ENCODE measurements at places on chromosomes 13 and 19.

- DNase-seq = no peak
These were observed at the start of gene CD37 for GRCh38 chr19:49335071-49335783. Gene CD37, plus strand, starts transcription at chr19:49335406. Its CDS starts 135 bp downstream, at chr19:49335541.

- DNase-seq = no peak
These were observed 1210.1 kb downstream of the DIAPH3 start for GRCh38 chr13:58953638-58954037.

GRCh38 chr13:30143666-30144400 lies 163.5 kb downstream of the KATNAL1 start:
- no peak for DNase-seq

DNA sequence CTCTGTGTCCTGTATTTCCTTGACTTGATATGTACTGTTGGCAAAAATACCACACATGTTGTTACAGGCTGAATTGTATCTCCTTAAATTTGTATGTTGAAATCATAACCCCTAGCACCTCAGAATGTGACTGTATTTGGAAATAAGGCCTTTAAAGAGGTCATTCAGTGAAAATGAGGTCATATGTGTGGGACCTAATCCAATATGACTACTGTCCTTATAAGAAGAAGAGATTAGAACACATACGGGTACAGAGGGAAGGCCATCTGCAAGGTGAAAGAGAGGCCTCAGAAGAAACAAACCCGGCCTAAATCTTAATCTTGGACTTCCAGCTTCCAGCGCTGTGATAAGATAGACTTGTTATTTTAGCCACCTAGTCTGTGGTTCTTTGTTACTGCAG lies 202.5 kb downstream of the NUFIP1 start:
- DNase-seq = no peak

DNA sequence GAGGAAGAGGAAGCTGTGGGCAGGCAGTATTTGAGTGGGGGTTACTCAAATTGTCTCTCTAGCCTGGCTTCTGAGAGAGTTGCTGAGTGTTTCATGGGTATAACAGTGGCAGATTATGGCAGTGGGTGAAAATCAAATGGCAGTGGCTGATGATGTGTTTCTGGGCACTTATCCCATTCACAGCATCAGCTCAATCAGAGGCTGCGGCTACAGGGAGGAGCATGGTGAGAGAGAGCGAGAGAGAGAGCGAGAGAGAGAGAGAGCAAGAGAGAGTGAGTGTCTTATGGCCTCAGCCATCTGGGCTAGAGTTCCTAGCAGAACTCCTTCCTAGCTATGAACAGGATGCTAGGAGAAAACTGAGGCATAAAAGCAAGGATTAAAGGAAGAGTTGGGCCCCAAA lies 178.9 kb downstream of the OLFM4 start:
- no peak for DNase-seq

- DNase-seq = no peak
These were observed 326.3 kb downstream of the KCNRG start for GRCh38 chr13:50341526-50341925.

- no peak for DNase-seq
These were observed 45.4 kb downstream of the FAM124A start for GRCh38 chr13:51267622-51268021.

DNA sequence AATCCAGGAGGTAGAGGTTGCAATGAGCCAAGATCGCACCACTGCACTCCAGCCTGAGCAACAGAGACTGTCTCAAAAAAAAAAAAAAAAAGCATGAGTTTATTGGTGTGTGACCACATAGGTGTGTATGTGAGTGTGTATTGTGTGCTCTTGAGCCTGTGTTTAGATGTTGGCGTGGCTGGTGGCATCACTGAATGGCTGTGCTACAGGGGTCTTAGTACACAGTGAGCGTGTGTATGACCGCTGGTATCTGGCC lies 2.5 kb downstream of the SLC1A5 start:
- no peak for DNase-seq

GRCh38 chr19:8302357-8302691 lies 5.8 kb downstream of the CD320 start:
- DNase-seq = no peak

- DNase-seq = no peak
These were observed 222.4 kb downstream of the KCTD12 start for GRCh38 chr13:76663592-76664335.

- DNase-seq = peak; percentile 61
These were observed 607 bp upstream of the ZNF566 start for GRCh38 chr19:36489920-36490415.

GRCh38 chr13:110424569-110425443 lies 117.7 kb downstream of the COL4A2 start:
- no peak for DNase-seq

- DNase-seq = no peak
These were observed 57.2 kb upstream of the ZNRF4 start for GRCh38 chr19:5397804-5398692.

- no peak for DNase-seq
These were observed 1.3 kb upstream of the CALM3 start for GRCh38 chr19:46599716-46600373.

DNA sequence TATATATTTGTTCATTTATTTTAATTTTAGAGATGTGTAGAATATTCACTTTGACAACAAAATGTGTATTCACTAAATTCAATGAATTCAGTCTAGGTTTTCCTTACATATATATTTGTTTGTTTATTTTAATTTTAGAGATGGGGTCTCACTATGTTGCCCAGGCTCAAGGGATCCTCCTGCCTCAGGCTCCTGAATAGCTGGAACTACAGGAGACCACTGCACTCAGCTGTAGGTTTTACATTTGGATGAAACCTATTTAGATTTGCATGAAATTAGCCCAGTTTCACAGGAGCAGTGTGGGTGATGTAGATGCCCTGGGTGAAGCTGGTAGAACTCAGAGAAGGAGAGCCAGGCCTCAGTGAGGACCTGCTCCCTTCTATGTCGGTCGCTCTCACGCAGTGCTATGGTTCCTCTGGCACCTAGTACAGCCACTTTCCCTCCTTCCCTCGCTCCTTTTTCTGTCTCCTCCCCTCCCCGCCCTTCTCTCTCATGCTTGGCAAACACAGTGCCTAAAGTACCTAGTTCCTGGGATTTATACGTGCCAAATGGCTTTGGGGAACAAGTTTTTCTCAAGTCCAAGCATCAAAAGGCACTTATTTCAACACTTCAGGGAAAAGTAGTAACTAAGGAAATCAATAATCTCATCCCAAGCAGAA lies 14.7 kb upstream of the HMGB1 start:
- DNase-seq = no peak

DNA sequence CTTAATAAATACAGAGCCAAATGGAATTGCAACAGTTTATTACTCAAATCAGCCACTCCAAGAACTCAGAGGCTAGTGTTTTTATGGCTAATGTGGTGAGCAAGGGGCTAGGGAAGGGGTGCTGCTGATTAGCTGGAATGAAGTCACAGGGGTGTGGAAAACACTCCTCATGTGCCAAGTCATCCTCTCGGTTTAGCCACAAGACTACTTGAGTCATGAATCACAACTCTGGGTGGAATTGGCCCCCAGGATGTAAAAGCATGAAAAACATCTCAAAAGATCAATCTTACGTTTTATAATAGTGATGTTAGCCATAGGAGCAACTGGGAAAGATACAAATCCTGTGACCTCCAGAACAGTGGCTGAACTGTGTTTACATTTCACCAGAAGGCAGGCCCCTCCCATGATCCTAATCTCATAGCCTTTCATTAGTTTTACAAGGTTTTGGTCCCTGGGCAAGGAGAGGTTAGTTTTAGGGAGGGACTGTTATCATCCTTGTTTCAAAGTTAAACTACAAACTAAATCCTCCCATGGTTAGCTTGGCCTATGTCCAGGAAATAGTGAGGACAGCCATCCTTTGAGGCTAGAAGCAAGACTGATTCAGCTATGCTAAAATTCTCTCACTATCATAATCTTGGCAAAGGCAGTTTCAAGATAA lies 2020.1 kb upstream of the PCDH20 start:
- DNase-seq = no peak

- no peak for DNase-seq
These were observed 2.2 kb downstream of the TJP3 start for GRCh38 chr19:3710265-3710812.

DNA sequence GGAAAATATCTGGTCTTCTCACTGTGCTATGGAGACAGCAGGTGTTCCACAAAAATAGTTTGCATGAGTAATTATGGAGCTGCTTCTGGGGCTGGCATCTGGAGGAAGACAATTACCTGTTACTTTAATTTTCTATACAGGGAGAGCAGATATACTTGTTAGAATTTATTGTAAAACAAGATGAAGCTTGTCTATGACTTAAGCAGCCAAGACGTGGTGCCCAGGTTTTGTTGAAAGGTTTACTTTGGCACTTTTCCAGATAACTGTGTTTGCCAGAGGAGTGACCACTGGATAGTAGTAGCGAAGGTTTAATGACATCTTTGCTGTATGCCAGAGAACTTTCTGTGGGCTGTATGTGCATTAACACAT lies 134.5 kb upstream of the KL start:
- DNase-seq = no peak

DNA sequence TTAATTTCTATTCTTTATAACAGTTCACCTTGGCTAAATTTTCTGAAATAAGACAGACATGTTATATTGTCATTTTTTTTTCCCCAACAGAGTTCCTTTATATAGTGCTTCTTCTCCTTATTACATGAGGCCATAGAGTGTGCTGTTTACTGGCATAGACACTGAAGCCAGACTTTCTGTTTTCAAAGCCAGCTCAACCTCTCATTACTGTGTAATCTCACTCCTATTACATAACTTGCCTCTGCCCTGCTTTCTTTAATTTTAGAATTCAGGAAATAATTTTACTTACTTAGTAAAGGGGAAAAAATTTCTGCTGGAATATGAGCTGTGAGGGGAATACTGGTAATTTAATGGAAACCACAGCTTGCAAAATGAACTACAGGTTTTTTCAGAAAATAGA lies 1380.4 kb downstream of the SLITRK1 start:
- DNase-seq = no peak

DNA sequence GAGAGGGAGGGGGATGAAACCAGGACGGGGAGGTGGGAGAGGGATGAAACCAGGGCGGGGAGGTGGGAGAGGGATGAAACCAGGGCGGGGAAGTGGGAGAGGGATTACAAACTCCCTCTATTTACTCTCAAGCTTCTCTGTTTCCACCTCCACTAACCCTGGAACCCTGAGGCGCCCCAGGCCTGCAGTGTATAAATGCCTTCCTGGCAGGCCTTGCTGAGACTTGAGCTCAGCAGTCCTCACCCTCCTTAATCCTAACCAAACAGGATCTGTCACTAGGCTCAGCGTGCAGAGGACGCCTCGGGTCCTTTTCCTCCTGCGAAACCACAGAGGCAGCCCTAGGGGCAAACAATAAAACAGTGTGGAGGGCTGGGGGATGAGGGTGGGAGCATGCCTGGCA lies 32.1 kb upstream of the OR1M1 start:
- no peak for DNase-seq

DNA sequence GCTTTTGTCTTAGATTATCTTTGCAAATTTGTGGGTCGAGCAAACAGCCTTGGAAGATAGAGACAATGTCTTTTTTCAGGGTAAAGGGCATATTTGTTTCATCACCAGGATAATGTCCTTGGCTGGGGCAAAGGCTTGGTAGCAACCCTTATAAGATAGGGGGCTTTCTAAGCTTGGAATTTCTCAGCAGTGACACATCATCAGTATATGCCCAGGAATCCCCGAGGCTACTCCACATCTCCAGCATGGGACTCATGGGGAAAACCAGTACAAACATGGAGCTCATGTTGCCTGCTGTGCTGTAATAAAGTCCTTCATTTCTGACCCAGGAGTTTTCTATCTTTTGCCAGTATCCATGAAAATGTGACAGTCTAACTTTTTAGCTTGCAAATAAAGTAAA lies 77.1 kb downstream of the DCLK1 start:
- no peak for DNase-seq

DNA sequence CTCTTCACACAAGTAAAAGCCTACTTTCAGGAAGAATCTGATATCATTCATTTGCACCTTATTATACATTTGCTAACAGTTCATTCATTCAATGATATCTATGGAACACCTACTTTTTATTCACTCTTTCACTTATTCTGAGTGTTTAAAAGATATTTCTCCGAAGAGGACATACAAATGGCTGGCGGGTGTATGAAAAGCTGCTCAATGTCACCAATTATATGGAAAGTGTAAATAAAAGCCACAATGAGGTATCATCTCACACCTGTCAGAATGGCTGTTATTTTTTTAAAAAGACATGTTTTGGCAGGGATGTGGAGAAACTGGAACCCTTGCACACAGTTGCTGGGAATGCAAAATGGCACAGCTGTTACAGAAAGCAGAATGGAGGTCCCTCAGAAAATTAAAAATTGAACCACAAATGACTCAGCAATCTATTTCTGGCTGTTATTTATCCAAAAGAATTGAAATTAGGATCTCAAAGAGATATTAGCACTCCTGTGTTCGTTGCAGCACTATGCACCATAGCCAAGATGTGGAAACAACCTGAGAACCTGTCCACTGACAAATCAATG lies 127.6 kb upstream of the IRS2 start:
- no peak for DNase-seq

All from stimulated activated CD4-positive, alpha-beta T cell treated with anti-CD3 and anti-CD28 coated beads, TNF-alpha, amount 100 ng/mL, for 24 hours (primary cell).